Inflammatory macrophage treated with lipopolysaccharide for 4 hours (primary cell): ENCODE measurements at places on chromosomes 6 and 20.

GRCh38 chr6:142551274-142551811 lies 249.5 kb downstream of the ADGRG6 start:
- no peak for DNase-seq

GRCh38 chr20:45037050-45037449 lies 63.9 kb downstream of the KCNS1 start:
- DNase-seq = no peak

GRCh38 chr6:37691904-37692806 lies 5.5 kb downstream of the MDGA1 start:
- peak; percentile 52 for DNase-seq

- no peak for DNase-seq
Observed at GRCh38 chr6:35018182-35018519, 123.0 kb downstream of the TCP11 start.

DNA sequence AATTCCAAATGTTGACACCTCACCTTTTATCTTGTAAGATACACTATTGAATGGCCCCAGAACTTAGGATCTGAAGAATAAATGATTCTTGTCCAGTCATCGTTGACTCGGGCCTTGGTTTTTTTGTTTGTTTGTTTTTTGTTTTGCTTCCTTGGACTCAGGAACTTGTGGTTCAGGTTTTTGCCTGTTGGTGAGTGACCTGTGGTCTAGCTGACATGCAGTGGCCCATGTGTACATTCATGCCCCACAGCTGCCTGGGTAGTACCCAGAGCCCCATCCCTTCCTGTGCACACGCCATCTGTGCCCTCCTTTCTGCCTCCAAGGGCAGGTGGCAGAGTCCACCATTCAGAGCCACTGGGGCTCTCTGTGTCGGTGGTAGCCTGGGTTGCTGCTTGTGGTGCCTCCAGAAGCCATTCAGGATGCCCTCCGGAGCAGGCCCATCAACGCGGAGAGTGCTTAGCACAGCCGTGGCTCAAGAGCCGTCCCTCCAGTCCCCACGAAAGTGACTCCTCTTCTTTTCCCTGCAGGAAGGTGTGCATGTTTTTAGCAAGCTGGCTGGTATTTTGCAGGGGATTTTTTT lies 85.9 kb downstream of the SYNJ2 start:
- no peak for DNase-seq

DNA sequence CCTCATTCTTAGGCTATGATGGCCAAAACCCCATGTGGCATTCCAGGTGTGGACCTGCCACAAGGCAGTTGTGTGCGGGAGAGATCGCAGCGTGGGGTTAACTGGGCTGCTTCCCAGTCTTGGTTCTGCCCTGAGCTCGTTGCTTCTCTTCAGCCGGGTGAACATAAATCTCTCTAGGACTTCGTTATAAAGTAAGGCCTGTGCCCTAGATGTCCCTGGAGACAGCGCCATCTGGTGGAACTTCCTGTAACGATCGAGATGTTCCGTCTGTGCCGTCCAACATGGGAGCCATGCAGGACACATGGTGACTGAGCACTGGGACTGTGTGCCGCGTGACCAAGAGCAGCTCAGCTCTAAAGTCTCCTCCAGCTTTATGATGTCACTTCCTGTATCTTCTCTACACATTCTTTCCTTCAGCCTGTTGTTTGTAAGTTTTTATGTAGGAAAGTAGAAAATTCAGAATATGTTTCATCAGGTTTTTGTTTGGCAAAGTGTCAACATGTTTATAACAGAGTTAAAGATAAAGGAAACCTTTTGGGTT lies 26.8 kb upstream of the RPP40 start:
- DNase-seq = peak; percentile 85

GRCh38 chr6:33279257-33279695 lies 2.4 kb downstream of the B3GALT4 start:
- no peak for DNase-seq

DNA sequence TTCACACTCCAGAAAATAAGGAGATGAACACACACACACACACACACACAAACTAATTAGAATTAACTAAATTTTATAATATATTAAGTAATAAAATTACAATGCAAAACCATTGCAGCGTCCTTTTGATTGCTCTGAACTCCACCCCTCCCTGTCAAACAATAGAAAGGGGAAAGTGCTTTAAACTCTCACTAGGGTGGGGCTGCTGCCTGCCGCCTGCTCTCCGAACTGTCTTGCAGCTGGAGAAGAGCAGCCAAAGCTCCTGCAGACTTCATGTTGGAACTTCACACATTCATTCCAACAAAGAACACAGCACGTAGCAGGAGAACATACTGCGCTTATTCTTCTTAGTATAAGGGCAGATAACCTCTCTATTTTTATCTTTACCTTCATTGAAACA lies 83.2 kb downstream of the GCLC start:
- DNase-seq = peak; percentile 74

- DNase-seq = no peak
Observed at GRCh38 chr20:49865559-49865958, 49.8 kb downstream of the SPATA2 start.

- peak; percentile 87 for DNase-seq
Observed at GRCh38 chr6:116363759-116364158, 7.0 kb upstream of the DSE start.

DNA sequence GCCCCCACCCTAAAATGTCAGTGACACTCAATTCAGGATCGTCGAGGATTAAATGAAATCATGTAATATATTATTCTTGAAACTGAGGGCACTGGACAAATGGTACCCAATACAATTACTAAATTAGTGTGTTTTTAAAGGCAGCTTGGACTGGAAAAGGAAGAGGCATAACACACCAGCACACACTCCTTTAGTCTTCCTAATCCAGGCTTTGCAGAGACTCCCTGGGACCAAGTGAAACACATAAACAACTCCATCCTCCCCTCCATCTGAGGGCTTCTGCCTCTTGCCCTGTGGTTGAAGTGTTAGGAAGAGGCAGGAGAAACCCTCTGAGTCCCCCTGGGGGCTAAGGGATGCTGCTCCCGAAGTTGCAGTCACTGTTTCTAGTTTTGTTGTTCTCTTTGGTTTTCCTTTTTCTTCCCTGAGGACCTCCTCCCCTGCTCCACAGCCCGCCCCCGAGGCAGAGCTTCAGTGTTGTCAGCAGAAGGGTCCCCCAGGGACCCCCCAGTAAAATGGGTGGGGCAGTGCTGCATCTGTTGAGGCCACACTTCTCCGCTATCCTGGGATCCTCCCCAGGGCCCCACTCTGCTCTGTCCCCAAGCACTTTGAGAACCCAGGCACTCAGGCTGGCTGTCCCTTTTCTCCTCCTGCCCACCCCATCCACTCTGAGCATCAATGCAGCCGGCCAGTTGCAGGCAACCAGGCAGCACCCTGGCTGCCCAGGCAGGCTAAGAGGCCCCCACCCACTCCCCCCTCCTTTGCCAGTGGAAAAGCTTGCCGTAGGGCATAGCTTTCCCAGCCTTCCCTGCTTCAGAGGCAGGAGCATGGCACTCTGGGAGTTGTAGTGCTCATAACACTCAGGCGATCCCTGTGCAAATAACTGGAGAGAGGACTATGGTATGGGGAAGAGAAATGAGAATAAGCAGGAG lies 5.9 kb downstream of the TMEM63B start:
- DNase-seq = no peak

GRCh38 chr6:52176550-52176949 lies 9.6 kb upstream of the IL17A start:
- DNase-seq = no peak

DNA sequence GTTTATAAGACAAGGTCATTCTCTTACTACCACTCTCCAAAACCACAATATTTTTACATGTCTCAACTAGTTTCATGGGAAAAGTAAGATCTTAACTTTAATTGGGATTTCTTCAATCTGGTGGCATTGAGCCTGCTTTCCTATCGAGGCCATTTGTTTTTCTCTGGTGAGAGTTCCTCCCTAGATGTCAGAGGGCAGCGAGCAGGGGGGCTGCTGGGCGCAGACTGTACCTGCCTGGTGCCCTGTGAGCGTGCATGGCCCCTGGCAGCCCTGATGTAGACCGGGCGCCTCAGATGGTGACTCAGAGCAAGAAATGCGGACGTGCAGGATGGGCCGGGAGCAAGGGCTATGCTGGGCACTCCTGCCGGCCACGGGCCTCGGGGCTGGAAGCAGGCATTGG lies 27.2 kb downstream of the ERMARD start:
- DNase-seq = no peak

DNA sequence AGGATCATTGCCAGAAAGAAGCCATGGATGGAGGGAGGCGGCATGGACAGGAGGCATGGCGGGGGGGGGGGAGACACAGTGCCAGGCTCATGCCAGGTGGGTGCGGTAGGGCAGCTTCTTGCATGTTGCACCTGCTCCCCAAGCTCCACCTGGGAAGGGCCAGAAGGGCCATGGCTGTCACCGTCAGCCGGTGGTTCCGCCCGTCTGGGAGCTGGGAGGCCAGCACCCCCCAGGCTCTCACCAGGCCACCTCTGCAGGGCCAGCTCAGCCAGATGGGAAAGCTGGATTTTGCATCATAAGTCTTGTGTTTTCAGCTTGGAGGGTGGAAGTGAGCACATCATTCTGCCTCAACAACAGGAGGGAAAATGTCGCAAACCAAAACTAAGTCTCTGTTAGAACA lies 404.7 kb downstream of the TAF4 start:
- no peak for DNase-seq

DNA sequence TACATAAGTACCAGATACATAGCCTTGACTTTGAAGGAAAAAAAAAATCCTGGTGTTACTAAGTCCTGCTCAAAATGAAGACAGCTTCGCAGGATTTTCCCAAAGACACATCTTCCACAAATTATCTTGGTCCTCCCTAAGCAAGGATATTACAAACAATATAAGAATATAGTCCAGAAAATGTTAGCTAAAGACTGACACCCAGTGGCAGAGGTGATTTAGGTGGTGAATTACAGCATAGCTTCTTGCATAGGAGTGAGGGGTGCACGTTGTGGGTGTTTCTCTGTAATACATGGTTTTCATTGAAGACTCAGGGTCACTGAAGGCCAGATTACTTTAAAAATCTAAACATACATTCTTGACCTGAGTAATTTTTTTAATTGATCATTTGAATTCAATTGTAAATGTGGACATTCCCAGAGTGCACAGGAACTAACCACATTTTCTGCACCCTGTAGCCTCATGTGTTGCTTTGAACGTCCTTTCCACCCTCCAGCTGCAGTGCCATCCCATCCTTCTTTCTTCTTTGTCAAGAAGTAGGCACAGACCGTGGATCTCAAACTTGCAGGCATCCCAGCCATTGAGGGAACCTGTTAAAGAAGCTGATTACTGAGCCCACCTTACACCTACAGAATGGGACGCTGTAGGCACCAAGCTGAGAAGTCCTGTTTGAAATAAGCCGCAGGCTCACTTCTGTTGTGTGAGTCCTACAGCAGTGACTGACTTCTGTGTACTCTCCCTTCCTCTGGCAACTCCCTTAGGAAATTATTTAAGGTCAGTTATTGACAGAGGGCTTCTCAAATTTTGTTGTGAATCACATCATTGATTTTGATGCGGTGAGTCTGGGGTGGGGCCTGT lies 102.6 kb downstream of the PERP start:
- peak; percentile 63 for DNase-seq
